ENCODE measurements at places on chromosomes 1 and 21.

- no peak for DNase-seq
Measured at GRCh38 chr1:1143636-1144035, 27.7 kb upstream of the C1orf159 start.

DNA sequence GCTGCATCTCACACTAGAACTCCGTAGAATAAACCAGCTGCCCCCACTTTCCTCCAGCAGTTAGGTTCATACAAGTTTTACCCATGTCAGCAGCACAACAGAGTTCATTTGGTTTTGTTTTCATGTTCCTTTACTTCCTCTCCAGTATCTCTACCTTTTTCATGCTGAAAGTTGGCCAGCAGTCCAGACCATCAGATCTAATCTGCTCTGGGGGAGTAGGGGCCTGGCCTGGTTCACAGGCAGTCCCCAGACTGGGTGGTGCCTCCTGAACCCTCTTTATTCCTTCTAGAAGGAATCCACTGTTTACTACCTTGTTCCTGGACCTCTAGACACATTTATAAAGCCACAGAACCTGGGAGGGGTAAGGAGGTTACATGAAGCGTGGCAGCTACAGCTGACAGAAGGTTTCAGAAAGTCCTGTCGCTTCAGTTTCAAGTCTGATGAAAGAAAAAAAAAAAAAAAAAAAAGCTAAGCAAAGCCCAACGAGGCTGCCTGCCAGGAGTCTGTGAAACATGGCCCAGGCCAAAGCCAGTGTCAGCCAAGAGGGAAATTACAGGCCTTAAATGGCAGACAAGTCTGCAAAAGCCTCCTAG, 184.6 kb upstream of the JUN start:
- peak; percentile 29 for DNase-seq

- DNase-seq, result no peak
Measured at GRCh38 chr1:43651188-43651587, 1.2 kb downstream of the KDM4A start.

- no peak for DNase-seq
Measured at GRCh38 chr1:167463080-167463479, 55.2 kb downstream of the CD247 start.

- DNase-seq, result no peak
Measured at GRCh38 chr1:63981408-63981773, 207.6 kb downstream of the ROR1 start.

DNA sequence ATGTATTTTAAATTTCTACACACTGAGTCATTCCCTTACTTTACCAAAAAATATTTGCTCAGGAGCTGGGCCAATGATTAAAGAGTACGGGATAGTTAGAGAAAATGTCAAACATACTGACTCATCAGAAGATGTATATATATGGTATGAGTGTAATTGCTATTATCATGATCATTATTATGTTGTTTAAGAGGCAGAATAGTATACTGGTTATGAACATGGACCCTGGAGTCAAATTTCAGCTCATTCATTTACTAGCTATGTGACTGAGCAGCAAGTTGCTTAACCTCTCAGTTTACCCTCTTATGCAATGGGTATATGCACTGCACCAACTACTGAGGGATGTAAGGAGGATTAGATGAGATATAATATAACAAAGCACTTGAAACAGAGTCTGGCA, 41.2 kb upstream of the USH2A start:
- DNase-seq, result no peak

DNA sequence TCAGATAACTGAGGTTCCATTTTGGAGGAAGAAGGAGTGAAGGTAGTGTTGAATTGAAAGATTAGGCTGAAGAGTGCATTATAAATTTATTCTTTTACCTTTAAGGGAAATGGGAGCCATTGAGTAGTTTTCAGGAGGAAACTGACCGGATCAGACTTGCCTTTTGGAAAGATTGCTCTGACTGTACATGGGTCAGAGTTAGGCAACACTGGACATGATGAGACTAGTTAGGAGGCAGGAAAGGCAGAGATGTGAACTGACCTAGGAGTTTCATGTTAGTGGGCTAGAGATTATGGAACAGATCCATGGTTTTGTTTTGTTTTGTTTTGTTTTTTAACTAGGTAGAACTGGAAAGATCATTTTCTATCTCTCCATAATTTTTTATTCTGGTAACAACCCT, 78.2 kb downstream of the SNX7 start:
- DNase-seq, result no peak

- no peak for DNase-seq
Measured at GRCh38 chr1:169488157-169488556, 2.4 kb upstream of the SLC19A2 start.

DNA sequence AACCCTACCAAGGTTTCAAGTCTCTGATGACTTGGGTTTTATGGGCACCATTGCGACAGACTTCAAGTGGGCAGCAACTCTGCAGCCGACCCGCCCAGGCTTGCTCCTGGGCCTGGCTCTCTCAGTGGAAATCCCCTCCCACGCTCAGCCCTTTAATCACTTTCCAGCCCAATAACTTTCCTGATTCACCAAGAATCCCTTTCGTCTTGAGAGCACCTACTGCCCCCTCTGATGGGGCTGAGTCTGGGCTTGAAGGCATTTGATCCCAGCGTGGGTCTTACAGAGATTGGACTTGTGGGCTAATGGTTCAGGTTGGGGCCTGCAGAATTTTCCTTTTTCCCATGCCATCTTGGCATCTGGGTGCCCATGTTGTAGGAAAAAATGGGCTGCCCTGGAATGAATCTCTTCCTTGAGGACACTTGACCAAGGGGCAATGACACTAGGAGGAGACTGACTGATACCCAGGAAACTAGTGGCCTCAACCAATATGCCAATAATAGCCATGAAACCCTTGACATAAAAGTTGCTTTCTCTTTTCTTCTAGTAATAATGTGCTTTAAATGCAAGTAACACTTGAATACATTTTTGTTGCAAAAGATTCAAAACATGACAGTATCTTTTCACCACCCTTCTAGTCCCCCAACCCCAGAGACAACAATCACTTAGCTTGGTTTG, 7.8 kb upstream of the PHLDA3 start:
- no peak for DNase-seq

- no peak for DNase-seq
Measured at GRCh38 chr1:173333581-173333980, 126.5 kb upstream of the TNFSF4 start.

- DNase-seq, result no peak
Measured at GRCh38 chr1:33986390-33987095, 122.7 kb downstream of the HMGB4 start.

GRCh38 chr21:33314111-33314510, 10.7 kb upstream of the IFNAR1 start:
- no peak for DNase-seq

DNA sequence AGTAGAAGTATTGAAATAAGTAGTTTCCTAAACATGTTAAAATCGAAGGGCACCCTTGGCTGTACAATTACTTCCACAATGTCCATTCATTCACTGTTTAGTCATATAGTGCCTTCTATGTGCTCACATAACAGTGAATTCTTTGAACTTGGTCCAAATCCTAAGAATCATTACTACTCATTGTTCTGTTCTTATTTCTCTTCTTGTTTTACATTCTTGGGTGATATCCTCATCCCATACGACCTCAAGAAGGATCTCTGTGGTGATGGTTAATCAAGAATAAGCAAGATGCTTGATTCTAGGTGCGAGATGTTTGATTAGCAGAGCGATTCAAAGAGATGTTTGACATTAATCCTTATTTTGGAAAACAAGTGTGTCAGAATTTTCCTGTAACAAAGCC, 667.4 kb upstream of the ZP4 start:
- DNase-seq, result no peak

GRCh38 chr1:42924851-42925760, 33.6 kb downstream of the SLC2A1 start:
- DNase-seq, result no peak

DNA sequence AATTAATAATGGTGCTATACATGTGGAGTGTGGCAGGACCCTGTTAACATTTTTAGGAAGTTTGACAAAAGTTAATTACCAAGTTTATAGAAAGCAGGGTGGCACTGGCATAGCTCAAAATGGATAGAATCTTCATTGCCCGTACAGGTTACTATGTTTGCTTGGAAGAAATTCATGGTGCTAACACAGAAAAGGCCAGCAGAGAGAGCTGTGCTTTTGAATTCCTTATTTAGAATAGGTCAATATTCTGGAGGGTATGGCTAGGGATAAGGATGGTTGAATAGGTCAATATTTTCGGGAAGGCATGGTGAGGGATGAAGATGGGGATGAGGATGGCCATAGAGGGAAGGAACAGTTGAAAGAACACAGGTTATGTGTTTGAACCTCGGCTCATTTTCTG, 345.1 kb downstream of the LMO4 start:
- DNase-seq, result no peak

DNA sequence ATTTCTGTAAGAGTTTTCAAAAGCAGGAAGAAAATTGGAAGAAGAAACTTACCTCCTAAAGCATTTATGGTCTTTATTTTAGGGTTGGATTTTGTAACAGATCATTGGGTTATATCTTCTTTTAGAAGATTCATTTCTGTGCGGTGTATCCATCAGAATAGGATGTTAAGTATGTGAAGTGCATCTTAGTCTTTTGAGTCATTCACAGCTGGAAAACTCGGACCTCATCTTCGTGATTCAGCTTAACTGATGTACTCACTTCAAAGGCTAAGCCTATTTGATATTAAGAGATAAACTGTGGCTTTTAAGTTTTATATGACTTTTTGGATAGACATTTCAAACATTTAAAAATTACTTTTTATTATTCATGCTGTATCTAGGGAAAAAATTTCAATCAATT, 56.3 kb downstream of the GIPC2 start:
- no peak for DNase-seq

GRCh38 chr1:179095377-179095776, 13.5 kb downstream of the TOR3A start:
- DNase-seq, result no peak

GRCh38 chr1:61142726-61143500, 60.6 kb downstream of the NFIA start:
- DNase-seq, result no peak

- no peak for DNase-seq
Measured at GRCh38 chr1:98761219-98761865, 99.8 kb downstream of the SNX7 start.

All from T-helper 2 cell treated with Interferon-gamma antibody and Interleukin-4, amounts not matched to agents 5 μg/mL and 100 μg/mL, for 36 hours (primary cell).